HT1080 (cell line): ENCODE measurements at places on chromosomes 12 and 14. TPM values are rescaled to one million over a fixed set of nuclear protein-coding genes. Genes with fewer than 3 reads are reported as not detected.

TSPAN19 gene
- 0.10 TPM in 1 of 2 replicates, not detected in the other for total RNA-seq

SLC8A3 gene
- 0.03 TPM in 1 of 2 replicates, not detected in the other for total RNA-seq

PDE3A gene
- 0.40 and 0.43 TPM in 2 replicates for total RNA-seq

RAD51AP1 gene
- 28.7 and 38.0 TPM in 2 replicates for total RNA-seq

NYNRIN gene
- 0.03 and 0.05 TPM in 2 replicates for total RNA-seq

LHX5 gene
- total RNA-seq: not detected in 2 replicates

TAS2R31 gene
- 0.29 and 0.40 TPM in 2 replicates for total RNA-seq

KRT77 gene
- total RNA-seq: not detected in 2 replicates

RTRAF gene
- total RNA-seq: 192 and 251 TPM in 2 replicates

TMEM30B gene
- not detected in 2 replicates for total RNA-seq

NGB gene
- total RNA-seq: not detected in 2 replicates

RTL1 gene
- 0.07 and 0.16 TPM in 2 replicates for total RNA-seq

PELI2 gene
- total RNA-seq: 1.2 and 2.1 TPM in 2 replicates

ETFBKMT gene
- 1.4 and 1.8 TPM in 2 replicates for total RNA-seq
